ENCODE measurements at places on chromosomes 11 and 22.

- no peak for DNase-seq
Observed at GRCh38 chr11:58905011-58905720, 34.1 kb upstream of the GLYATL1 start.

GRCh38 chr11:69138265-69138664 is 17.5 kb upstream of the SMIM38 start:
- peak; percentile 10 for DNase-seq

DNA sequence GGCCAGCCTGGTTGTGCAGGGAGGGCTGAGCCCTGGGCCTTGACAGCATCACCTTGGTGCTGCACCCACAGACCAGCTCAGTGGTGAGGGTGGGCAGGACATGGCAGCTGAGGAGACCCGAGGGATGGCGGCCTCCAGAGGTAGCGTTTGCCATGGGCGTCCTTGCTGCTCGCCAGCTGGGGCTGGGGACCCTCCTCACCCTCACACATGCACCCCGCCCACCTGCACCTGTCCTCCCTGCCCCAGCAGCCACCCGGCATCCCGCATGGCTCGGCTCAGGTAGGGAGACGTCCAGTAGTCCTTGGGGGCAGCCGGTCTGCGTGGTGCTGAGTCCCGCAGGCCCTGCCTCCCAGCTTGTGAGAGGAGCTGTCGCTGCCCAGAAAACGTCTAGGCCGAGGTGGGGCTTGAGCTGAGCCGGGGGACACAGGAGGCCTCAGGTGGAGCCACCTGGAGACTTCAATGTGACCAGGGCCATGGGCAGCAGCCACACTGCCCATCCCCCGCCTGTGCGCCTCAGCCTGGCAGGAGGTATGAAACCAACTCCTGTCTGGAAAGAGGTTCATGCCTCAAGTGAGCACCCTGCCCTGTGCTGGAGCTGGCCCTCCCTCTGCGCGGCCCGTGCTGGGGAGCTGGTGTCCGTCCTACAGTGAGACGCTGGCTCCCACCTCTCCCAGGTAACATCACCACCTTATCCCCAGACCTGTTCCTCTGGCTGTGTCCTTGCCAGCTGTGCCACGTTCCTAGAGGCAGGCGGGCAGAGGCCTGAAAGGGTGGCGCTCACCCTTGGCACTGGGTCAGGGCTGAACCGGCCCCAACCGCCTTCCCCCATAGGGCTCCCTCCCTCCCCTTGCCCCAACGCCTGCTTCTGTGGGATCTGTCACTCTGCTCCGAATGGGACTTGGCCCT is 3.3 kb upstream of the TRABD start:
- DNase-seq, result no peak

DNA sequence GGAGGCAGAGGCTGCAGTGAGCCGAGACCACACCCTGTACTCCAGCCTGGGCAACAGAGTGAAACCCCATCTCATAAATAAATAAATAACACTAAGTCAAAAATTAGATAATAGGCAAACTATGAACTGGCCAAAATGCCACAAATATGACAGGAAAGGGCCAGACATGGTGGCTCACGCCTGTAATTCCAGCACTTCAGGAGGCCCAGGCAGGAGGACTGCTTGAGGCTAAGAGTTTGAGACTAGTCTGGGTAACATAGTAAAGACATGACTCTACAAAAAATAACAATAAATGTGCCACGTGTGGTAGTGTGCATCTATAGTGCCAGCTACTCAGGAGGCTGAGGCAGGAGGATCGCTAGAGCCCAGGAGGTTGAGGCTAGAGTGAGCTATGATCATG is 19.9 kb downstream of the SEC14L6 start:
- DNase-seq, result no peak

DNA sequence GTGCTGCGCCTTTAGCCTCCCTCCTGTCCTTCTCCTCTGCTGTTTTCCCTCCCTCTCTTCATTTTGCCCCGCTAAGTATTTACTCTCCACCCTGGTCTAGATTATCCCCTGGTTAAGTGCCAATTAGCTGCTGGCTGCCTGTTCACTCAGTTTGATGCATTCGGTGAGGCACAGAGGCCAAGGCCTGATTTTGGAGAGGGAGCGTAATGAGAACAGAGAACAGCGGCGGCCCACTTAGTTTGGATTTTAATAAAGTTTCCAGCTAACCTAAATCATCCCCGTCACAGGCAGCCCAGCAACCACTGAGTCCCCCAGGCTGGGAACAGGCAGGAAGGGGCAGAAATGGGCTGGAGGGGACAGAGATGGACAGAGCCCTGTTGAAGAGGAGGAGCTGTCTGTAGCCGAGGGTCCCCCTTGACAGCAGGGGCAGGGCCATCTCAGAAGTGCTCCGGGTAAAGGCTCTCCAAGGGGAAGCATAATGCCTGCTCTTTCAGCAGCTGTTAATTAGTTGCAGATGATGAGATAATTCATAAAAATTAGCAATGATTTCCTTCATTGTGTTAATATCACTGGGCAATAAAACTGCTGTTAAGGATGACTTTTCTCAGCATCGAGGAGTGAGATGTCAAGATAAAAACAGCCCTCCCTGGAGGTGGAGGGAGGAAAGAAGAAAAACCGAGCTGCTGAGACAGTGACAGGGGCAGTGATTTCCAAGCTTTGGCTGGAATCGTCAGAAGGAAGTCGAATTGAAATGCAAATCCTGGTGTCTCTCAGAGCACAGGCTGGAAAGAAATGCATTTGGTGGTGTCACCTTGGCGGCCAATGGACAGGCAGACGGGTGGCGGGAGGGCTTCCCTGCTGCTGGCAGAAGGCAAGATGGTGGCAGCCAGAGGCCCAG is 170.1 kb downstream of the GRIK4 start:
- DNase-seq, result no peak

DNA sequence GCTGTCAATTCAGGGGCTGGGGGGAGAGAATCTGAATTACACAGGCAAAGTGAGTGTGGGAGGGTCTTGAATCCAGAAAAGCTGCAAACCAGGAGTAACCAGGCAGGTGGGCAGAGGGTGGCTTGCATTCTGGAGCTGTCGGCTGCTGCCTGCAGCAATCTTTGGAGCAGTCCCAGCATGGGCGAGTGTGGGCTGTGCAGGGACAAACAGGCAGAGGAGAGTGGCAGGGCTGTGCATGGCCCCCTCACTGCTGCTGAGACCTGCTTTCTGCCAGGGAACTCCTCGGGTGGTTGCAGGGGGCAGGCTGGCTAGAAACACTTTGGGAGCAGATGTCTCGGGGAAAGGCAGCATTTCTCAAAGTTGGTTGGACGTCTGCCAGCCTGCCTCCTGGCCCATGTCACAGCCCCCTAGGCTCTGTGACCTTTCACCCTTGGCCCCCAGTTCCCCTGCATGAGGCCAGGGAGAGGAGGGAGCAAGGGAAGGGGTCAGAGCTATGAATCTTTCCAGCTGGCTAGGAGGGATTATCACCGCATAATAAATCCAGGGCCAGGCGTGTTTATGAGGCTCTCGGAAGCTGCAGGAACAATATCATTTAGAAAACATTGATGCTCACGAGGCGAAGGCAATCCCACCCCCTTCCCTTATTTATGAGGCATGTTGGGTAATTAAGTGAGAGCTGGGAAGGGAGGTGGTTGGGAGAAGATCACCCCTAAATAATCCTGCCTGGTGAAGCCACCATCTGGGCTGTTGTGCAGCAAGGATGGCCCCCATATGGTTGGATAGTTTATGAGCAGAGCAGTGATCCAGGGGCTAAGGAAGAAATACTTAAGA is 212.3 kb upstream of the NCAM1 start:
- DNase-seq, result no peak

DNA sequence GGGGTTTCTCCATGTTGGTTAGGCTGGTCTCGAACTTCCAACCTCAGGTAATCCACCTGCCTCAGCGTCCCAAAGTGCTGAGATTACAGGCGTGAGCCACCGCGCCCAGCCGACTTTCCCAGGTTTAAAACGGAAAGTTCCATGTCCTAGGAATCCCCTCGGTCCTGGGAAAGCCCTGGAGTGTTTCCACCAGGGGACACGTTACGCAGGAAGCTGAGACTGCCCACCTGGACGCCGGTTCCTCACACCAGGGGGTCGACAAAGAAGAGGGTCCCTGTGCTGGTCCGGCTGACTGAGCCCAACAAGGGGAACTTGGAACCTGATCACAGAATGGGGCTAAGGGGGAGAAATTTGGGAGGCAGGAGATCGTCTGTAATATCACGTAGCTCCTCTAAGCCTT is 3.5 kb upstream of the B4GALNT4 start:
- DNase-seq, result no peak

DNA sequence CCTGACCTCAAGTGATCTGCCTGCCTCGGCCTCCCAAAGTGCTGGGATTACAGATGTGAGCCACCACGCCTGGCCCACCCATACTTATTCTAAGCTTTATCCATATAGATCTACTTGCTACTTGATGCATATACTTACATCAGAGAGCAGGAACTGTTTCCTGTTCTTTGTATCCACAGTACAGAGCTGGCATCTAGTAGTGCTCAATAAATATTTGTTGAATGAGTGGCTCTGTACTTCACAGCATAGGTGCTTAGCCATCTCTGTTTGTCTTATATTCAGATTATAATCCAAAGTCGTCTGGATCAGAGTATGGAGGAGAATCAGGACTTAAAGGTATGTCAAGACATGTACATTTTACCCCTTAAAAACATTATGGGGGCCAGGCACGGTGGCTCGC is 38.6 kb upstream of the DLAT start:
- no peak for DNase-seq

DNA sequence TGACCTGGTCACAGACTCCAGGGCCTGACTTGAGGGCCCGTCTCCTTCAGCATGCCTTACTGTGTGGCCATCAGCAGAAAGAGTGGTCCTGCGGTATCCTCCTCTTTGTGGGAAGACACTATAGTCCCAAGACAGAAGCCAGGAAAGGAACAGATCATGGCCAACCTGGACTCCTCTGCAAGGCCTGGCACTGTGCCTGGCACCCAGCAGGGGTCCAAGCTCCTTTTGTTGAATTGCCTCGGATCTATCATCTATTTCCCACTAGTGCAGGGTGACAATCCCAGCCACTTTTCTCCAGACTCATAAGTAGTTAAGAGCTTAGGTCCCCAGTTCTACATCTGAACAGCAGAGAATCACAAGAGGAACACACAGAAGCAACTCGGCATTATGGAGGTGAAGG is 27.0 kb downstream of the DSCAML1 start:
- DNase-seq, result no peak

DNA sequence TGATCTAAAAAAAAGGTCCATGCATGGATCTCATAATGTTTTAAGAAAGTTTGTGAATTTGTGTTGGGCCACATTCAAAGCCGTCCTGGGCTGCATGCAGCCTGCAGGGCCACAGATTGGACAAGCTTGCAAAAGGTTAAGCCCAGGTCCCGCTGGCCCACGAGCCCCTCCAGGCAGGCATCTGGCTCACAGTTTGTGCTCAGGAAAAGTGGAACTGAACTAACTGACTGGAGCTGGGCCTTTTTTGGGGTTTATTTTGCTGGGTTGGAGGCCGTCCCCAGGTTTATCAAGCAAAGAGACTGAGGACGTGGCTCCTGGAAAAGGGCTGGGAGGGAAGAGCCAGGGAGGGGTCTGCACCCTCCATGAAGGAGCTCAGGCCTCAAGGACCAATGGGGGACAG is 32.1 kb upstream of the BAIAP2L2 start:
- DNase-seq, result no peak

GRCh38 chr11:99911116-99911515 is 776.0 kb upstream of the ARHGAP42 start:
- DNase-seq, result no peak

DNA sequence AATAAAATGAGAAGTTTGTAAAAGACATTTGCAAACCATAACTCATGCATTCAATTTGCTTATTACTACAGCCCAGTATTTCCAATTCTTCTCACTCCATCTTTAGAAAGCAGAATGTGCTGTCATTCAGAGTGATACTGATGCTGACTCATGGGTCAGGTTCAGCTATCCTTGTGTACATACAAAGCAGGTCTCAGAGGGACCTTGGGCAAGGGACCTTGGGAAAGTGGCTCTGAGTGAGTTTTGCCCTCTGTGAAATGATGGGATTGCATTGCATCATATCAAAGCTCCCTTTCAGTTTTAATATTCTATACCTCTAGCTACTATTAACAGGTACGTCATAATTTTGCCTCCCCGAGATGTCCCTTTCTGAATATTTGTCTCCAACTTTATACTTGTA is 848.7 kb downstream of the OPCML start:
- no peak for DNase-seq

GRCh38 chr22:39510529-39511149 is 8.5 kb downstream of the MIEF1 start:
- DNase-seq, result no peak

- DNase-seq, result no peak
Observed at GRCh38 chr11:44445500-44446365, 119.7 kb upstream of the CD82 start.

DNA sequence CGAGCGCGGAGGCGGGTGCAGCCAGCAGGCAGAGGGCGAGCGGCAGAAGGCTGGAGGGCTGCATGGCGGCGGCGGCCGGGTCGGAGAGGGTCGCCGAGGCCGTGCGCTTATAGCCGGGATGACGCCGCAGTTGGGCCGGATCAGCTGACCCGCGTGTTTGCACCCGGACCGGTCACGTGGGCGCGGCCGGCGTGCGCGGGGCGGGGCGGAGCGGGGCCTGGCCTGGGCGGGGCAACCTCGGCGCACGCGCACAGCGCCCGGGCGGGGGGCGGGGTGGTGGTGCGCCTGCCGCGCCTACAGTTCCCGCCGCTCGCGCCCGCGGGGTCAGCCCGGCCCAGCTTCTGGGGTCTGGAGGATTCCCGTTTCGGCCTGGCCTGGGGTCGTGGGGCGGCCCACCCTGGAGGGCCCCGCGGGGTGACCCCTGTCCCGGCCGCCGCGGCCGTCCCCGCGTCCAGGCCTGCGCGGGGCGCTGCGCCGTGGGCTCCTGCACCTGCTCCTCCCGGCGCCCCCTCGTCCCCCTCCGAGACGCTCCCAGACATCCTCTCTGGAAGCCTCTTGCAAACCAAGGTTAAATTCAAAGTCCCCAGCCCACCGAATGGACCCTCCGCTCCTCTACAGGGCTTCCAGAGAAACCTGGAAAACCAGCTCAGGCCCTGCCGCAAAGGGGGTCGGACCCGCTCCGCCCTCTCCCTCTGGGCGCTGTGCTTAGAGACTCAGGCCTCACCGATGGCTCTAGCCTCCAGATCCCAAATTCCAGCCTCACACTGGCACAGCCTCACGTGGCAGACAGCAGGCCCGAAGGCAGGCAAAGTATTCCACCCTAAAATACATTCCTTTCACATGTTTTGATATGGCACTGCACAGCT is at the start of gene CTSD:
CTSD (minus strand) TSS at position 132 of the 866 bp plus-strand sequence; CDS start at position 64, 68 bp downstream.
- DNase-seq, result no peak

DNA sequence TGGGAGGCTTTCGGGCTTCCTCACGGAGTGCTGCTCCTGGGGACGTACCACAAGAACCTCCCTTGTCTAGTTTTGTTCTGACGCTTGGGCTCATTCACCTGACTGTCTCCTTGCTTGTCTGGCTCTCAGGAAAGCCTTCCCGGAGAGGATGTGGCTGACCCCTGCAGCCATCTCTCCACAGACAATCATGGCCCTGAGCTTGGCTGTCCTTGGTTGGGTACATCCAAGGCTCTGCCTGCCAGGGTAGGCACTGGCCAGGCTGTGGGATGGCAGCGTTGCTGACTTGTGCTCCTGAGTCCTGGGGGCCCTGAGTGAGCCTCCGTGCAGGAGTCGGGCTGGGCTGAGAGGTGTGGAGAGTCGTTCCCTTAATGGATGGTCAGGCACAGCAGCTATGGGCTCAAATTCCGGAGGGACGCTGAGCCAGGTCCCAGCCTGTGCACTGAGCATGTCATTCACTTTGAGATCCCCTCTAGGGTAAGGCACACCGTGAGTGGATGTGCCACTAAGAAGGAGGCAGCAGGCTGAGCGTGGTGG is 32.8 kb downstream of the BCR start:
- no peak for DNase-seq

GRCh38 chr11:78205256-78205655 is 16.5 kb downstream of the USP35 start:
- no peak for DNase-seq

Data from AG09309 (cell line).